PC-9 (cell line): ENCODE measurements at places on chromosomes 12 and 14. TPM values are rescaled to one million over a fixed set of nuclear protein-coding genes. Genes with fewer than 3 reads are reported as not detected.

Gene POTEM
- not detected in 2 replicates for total RNA-seq

Gene LEMD3
- total RNA-seq = 17.8 and 24.4 TPM in 2 replicates

Gene TAS2R9
- not detected in 2 replicates for total RNA-seq

DNA sequence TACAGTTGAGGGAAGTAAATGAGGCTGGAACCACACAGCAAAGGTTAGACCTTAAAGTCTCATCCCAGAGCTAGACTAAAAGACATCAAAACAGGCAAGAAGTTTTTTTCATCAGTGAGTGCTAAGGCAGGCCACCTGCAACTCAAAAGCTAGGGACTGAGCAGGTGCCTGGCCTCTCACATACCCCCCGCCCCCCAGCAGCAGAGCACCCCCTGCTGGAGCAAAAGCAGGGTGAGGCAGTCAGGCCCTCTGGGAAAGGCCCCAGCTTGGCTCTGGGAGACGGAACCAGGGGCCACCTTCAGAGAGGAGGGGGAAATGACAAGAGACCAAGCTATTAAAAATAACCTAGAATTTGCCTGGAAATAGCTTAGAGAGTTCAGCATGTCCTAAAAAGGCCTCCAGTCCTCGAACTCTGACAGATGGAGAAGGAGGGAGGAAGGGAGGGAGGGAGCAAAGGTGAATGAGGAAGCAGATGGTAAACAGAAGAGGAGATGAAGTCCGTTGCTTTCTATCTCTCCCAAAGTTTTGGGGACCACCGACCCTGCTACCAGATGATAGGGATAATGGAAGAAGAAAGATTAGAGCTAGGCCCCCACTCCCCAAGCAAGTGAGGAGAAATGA, 1.8 kb downstream of the ITGA7 start:
- no peak overlapping the region for H3K4me3 ChIP-seq
- H3K27ac ChIP-seq = no peak overlapping the region

- no peak for DNase-seq
- H3K4me3 ChIP-seq = no peak overlapping the region
- H3K27ac ChIP-seq = no peak overlapping the region
Observed at GRCh38 chr12:129119537-129119936, 266.3 kb downstream of the GLT1D1 start.

Gene HOXC6
- total RNA-seq = 4.1 and 5.7 TPM in 2 replicates

- no peaks in the 10 kb centered on the region for H3K36me3 ChIP-seq
- no peak for DNase-seq
- H3K4me1 ChIP-seq = no peaks in the 10 kb centered on the region
- H3K27me3 ChIP-seq = no peaks in the 10 kb centered on the region
- H3K27ac ChIP-seq = no peak overlapping the region
Observed at GRCh38 chr12:82326905-82327503, 31.2 kb downstream of the CCDC59 start.

DNA sequence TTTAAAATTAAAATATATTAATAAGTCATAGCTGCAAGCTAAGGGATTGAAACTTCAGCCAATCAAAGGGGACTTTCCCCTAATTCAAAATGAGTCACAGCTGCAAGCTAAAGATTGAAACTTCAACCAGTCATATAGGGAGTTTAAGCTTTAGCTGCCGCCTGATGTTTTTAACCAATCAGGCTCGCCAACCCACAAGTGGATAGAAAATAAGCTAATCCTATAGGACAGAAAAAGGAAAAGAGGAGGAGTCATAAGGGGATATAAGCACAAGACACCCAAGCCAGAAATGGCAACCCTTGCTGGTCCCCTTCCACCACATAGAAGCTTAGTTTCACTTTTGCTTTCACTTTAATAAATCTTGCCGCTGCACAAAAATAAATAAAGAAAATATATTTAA, 1154.6 kb downstream of the GALC start:
- H3K4me3 ChIP-seq = peak overlapping the region; percentile 29; the same call in 1 of the 2 replicates
- H3K27me3 ChIP-seq = no peaks in the 10 kb centered on the region
- H3K27ac ChIP-seq = no peak overlapping the region
- H3K4me1 ChIP-seq = no peaks in the 10 kb centered on the region
- peak; percentile 36 for DNase-seq

GRCh38 chr12:76590131-76590530, 30.6 kb upstream of the OSBPL8 start:
- DNase-seq = no peak
- no peak overlapping the region for H3K4me3 ChIP-seq
- no peaks in the 10 kb centered on the region for H3K27me3 ChIP-seq
- H3K36me3 ChIP-seq = no peaks in the 10 kb centered on the region
- no peak overlapping the region for H3K27ac ChIP-seq
- no peaks in the 10 kb centered on the region for H3K4me1 ChIP-seq

GRCh38 chr12:92058664-92059063, 87.0 kb downstream of the BTG1 start:
- H3K4me1 ChIP-seq = peaks cover 15% of the 10 kb centered on the region
- no peak overlapping the region for H3K4me3 ChIP-seq

DNA sequence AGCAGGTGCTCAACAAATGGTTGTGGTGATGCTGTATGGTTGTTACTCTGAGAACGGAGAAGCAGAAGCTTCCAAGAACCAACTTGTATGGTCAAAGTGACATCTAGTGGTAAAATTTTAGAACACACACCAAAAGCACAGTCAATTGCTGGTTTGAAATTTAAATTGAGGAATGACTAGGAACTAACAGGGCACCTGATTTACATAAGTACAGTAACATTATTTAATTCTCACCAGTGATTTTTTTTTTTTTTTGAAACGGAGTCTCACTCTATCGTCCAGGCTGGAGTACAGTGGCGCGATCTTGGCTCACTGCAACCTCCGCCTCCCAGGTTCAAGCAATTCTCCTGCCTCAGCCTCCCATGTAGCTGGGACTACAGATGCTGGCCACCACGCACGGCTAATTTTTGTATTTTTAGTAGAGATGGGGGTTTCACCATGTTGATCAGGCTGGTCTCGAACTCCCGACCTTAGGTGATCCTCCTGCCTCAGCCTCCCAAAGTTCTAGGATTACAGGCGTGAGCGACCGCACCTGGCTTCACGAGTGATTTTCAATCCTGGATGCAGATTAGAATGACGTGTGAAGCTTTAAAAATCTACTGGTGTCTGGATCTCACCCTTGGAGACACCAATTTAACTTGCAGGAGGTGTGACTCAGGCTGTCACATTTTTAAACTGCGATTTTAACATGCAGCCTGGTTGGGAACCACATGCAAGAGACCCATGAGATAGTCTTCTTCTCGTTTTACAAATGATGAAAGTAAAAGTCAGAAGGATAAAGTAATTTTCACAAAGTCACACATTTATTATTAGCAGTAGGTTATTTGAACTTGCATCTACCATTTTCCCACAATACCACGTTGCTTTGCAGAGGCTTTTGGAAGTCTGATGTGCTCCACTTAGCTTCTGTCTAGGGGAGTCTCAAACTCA, 14.1 kb upstream of the NUMB start:
- DNase-seq = no peak
- H3K4me3 ChIP-seq = no peak overlapping the region
- no peaks in the 10 kb centered on the region for H3K4me1 ChIP-seq
- H3K27me3 ChIP-seq = no peaks in the 10 kb centered on the region
- H3K27ac ChIP-seq = no peak overlapping the region
- H3K36me3 ChIP-seq = no peaks in the 10 kb centered on the region

Gene TAS2R50
- total RNA-seq = 1.6 and 2.3 TPM in 2 replicates

DNA sequence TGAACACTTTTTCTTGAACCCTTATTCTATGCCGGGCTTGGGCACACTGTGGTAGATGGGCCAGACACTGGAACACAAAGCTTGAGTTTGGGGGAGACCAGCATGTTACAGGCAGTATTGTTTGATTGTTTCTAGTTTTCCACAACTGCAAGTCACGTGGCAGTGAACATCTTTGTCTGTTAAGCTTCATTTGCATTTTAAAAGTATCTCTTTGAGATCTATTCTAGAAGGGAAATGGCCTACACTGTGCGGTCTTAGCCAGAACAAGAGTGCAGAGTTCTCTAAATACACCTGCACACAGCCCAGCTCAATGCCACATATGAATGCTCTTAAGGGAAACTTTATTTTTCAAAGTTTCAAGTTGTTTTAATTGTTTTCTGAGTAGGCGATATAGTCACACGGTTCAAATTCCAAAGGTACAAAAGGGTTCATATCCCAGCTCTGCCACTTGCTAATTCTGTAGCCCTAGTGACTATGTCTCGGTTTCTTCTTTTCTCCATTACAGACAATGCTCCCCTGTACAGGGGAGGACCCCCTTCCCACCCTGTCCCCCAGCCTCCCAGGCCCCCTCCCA, 24.9 kb downstream of the RIN3 start:
- no peaks in the 10 kb centered on the region for H3K36me3 ChIP-seq
- no peak overlapping the region for H3K27ac ChIP-seq
- no peak for DNase-seq
- H3K4me3 ChIP-seq = no peak overlapping the region

DNA sequence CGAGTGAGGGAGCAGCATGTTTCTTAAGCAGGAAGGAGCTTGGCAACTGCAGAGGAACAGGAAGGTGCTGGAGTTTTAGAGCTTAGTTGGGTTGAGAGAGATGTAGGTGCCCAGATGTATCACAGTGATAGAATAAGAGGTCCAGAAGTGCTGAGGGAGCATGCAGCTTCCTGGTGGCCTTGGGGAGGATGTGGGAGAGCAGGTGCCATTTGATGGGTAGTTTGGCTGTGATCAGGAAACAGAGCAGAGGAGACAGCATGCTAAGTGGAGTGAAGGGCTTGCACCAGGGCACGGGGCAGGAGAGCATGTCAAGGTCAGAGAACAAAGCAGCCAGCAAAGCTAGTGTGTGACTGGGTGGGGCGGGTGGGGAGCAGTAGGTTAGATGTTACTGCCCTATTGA, 74.8 kb downstream of the PAPOLA start:
- H3K27ac ChIP-seq = no peak overlapping the region
- H3K36me3 ChIP-seq = no peaks in the 10 kb centered on the region
- no peak for DNase-seq

Gene ST8SIA1
- total RNA-seq = 2.4 and 3.1 TPM in 2 replicates

Gene MUCL1
- total RNA-seq = not detected in 2 replicates

GRCh38 chr14:80176893-80177292, 34.4 kb downstream of the DIO2 start:
- H3K27me3 ChIP-seq = no peaks in the 10 kb centered on the region
- DNase-seq = no peak
- no peak overlapping the region for H3K4me3 ChIP-seq
- H3K4me1 ChIP-seq = no peaks in the 10 kb centered on the region

DNA sequence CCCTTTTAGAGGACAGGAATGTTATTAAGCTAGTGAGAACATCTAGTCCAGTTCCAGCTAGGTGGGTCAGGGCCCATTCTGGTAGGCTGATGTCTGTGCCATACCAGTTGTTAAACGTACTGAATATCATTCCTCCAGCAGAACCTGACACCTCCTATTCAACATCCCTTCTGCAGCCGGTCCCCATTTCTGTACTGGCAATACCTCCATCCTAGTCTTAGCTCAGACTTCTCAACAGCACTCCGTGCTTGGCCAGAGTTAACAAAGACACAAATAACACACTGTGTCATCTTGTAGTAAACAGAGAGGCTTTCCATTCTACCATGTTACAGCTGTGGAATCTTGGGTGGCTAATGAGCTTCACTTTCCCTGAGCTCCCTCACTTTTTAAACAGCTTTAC, 94.3 kb upstream of the PDE3A start:
- no peak overlapping the region for H3K27ac ChIP-seq
- no peak overlapping the region for H3K4me3 ChIP-seq
- no peaks in the 10 kb centered on the region for H3K36me3 ChIP-seq

GRCh38 chr14:77980475-77981321, 180.8 kb downstream of the ADCK1 start:
- no peak overlapping the region for H3K4me3 ChIP-seq
- peaks cover 67% of the 10 kb centered on the region for H3K27me3 ChIP-seq
- H3K36me3 ChIP-seq = no peaks in the 10 kb centered on the region
- DNase-seq = no peak
- no peak overlapping the region for H3K27ac ChIP-seq

Gene POTEG
- not detected in 2 replicates for total RNA-seq

Gene MIP
- not detected in 2 replicates for total RNA-seq

Gene PLEK2
- total RNA-seq = 32.7 and 46.0 TPM in 2 replicates

Gene AQP2
- not detected in 2 replicates for total RNA-seq

Gene KRT75
- total RNA-seq = not detected in 2 replicates

Gene GARIN6
- total RNA-seq = not detected in 2 replicates

- H3K27me3 ChIP-seq = no peaks in the 10 kb centered on the region; the same call in 1 of the 2 replicates
- H3K4me3 ChIP-seq = no peak overlapping the region
- H3K27ac ChIP-seq = no peak overlapping the region
Observed at GRCh38 chr14:79404874-79405511, 806.3 kb downstream of the DIO2 start.

- no peak overlapping the region for H3K4me3 ChIP-seq
- H3K27me3 ChIP-seq = no peaks in the 10 kb centered on the region
- 0 out of 2 replicates have a peak, but pooled peaks cover 8% of the 10 kb centered on the region for H3K4me1 ChIP-seq
- no peak overlapping the region for H3K27ac ChIP-seq
- no peak for DNase-seq
Observed at GRCh38 chr12:70379846-70380245, 13.8 kb downstream of the KCNMB4 start.

Gene PLEKHH1
- 13.6 and 18.5 TPM in 2 replicates for total RNA-seq

DNA sequence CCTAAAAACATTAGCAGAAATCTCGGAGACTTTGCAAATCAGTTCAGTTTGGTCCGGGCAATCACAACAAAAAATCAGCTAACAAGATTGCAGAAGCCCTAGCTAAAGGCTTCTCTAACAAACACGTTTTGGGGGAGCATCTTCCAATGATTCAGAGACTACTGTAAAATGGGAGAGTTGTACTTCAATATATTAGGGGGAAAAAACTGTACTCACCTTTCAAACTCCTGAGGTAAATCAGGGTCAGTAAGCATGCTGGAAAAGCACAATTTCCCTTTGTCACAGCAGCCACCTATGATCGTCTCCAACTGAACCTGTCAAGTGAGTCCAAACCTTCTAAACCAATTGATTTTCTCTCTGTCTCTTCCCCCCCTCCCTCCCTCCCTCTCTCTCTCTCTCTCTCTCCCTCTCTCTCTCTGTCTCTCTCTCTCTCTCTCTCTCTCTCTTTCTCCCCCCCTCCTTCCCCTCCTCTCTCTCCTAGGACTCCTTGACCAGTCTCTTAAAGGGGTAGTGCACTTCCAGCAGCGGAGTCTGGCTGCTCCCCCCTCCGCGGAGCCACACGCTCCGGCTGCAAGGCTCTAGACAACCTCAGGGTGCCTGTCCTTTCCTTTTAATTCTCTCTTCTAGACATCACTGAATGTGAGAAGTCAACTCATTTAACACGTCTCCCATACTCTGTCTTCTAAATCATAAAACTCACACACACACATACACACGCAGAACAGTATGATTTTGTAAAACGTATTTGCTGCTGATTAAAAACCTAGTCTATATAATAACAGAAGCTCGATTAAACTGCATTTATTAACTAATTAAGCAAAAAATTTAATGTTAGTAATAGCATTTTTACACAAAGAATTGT, at the start of gene SOX5:
SOX5 (minus strand) TSS at position 323 of the 862 bp plus-strand sequence; CDS start at position 254, 69 bp downstream.
- H3K36me3 ChIP-seq = no peaks in the 10 kb centered on the region
- no peak within 1 kb of the TSS for H3K4me3 ChIP-seq
- H3K4me1 ChIP-seq = no peaks in the 10 kb centered on the region
- peaks cover 24% of the 10 kb centered on the region; the same call in 1 of the 2 replicates for H3K27me3 ChIP-seq
- no peak for DNase-seq
- H3K27ac ChIP-seq = no peak within 1 kb of the TSS

Gene VDR
- total RNA-seq = 7.5 and 12.3 TPM in 2 replicates
